ENCODE measurements at places on chromosomes 3 and 15.
A peak's percentile ranks its signal among the peaks of the same experiment; 100 is the strongest.

GRCh38 chr3:28756056-28756455, 407.4 kb upstream of the AZI2 start:
- DNase-seq = no peak

GRCh38 chr3:31172336-31172735, 277.9 kb upstream of the GADL1 start:
- DNase-seq = no peak

GRCh38 chr3:103210583-103210982, 775.8 kb downstream of the ZPLD1 start:
- no peak for DNase-seq

- peak; percentile 39 for DNase-seq
Measured at GRCh38 chr3:14440531-14441239, 38.3 kb downstream of the SLC6A6 start.

- DNase-seq = no peak
Measured at GRCh38 chr3:74023395-74023794, 398.7 kb upstream of the PDZRN3 start.

DNA sequence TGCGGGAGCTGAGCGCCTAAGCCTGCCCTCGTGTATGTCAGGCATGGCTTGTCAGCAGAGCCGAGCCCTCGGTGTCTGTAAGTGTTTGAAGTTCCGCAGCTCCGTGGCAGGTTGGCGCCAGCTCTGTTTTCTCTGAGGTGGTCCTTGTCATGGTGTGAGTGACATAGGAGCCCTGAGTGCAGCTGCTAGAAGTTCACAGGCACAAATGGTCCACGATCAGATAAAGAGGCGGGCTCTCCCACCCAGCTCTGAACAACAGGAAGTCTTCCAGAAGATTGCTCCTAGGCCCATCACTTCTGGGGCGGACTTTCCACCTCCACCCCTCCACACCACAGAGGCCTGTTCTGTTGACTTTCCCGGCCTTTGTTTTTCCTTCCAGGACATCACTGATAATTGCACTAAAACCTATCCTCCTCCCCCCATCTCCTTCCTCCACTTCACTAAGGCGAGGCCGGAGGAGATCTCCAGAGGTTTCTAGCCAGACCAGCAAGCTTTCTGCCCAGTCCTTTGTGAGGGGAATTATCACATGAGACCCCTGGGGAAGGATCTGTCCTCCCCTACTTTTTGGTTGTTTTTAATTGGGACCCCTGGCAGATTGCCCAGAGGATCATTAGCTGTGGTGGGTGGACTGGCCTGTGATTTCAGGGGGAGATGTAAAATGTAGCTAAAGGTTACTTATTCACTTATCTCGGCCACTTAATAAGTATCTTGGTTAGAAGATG, 19.9 kb downstream of the ITPR1 start:
- no peak for DNase-seq

GRCh38 chr3:161203485-161204098, 17.5 kb upstream of the NMD3 start:
- no peak for DNase-seq

GRCh38 chr15:57785039-57785438, 78.5 kb downstream of the POLR2M start:
- no peak for DNase-seq

GRCh38 chr3:84836961-84837360, 121.8 kb upstream of the CADM2 start:
- DNase-seq = peak; percentile 1

DNA sequence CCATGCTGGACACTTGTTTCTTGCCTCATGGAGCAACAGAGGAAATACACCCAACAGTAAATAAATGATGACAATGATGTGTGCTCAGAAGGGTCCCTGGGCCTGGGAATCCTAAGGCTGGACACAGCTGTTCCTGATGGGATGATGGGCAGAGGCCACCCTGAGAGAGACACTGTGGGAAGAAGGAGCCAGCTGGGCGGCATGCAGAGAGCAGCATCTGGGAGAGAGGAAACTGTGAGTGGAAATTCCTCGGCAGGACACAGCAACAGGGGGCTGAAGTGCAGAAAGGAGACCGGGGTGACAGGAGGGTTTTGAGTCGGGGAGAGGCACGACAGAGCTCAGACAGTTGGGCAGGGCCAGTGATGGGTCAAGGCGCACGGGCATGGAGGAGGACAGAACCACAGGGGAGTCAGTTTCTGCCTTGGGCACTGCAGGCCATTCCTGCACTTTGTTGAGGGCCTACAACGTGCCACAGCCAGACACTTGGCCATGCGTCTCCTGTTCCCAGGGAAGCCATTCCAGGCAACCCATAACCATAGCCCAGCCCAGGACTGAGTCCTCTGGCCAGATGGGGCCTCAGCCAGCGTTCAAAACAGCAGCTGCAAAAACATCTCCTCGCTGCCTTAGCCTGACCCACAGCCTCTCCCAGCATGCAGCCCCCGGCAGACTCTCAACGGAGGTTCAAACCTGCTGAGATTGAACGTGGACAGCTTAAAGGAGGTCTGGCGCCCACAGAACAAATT, 36.7 kb upstream of the SLC6A1 start:
- DNase-seq = no peak

DNA sequence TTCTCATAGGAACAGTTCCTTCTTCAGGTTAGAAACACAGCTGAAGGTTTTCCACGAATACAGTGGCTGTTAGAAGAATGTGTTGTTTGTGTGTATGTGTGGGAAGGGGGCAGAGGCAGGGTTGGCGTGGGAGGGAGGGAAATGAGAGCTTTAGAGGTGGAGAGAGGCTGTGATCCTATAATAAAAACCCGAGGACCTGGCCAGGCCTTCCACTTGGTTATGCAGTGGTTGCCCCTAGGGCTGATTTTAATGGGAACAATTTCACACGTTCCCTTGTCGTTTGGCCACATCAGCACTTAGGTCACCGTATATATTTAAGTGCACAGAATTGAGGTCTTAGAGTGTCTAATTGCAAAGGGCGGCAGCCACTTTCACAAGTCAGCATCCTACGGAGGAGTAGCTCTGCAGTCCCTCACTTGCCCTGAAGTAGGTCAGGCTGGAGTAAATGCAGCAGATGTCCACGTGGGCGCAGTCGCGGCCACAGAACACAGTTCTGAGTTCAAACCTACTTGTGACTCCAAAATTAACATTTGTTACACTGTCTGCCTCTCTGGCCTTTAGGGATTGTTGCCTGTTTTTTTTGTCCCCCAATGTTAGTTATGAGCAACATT, 85.6 kb downstream of the PDCD6IP start:
- DNase-seq = no peak

DNA sequence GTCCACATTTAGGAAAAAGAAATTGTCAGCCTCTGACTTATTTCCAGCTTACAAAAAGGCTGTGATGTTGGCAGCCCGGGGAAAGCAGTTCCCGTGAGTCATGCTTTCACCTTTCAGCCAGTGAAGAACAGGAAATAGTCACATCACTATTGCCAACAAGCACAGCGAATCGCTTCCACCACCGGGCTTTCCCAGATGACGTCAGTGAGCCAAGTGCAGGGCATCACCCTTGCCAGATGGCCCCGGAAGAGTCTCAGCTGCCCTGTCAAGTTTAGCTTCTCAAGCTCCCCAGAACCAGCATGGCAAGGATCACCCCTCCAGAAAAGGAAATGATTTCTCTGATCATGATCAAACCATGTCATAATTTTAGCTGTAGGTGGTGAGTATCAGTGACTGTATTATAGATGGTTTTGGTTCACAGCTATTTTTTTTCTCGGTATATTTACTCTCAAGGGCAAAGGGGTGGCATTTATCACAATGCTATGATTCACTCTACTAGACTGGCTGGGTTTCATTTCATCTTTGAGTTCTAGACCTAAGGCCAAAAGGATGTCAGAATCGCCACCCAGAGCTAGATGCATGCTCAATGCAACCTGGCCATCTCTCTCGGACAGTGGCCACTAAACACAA, 32.9 kb downstream of the B3GNT5 start:
- DNase-seq = peak; percentile 64

DNA sequence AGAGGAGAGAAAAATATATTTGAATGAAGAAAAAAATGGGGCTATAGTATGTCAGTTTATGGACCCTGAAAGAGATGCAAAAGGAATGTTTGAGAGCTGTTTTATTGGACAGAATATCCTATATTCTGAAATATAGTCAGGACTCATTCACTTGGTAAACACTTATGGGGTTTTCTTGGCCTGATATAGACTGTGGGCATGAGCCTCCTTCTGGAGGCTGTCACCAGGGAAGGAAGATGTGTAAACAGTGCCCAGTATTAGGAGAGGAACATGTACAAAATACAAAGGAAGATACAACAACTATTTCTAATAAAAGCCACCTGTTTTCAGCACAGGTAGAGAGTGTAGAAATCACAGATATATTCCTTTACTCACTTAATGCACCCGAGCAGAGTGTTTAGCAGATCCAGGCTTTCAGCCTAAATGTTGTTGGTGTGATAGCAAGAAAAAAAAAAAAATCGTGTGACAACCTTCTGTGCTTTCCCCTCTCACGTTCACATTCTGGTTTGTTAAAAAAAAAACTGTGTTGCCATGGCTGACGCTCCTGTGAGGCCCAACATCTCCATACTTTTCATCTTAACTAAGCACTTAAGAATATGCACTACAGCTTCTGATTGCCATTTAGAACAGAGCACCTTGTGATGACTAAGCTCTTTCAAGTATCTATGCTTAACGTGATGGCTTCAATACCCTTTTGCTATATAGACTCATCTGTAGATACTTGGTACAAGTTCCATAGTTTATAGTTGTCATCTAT, 134.1 kb downstream of the MBNL1 start:
- no peak for DNase-seq

- no peak for DNase-seq
Measured at GRCh38 chr3:155407971-155408370, 114.5 kb upstream of the STRIT1 start.

DNA sequence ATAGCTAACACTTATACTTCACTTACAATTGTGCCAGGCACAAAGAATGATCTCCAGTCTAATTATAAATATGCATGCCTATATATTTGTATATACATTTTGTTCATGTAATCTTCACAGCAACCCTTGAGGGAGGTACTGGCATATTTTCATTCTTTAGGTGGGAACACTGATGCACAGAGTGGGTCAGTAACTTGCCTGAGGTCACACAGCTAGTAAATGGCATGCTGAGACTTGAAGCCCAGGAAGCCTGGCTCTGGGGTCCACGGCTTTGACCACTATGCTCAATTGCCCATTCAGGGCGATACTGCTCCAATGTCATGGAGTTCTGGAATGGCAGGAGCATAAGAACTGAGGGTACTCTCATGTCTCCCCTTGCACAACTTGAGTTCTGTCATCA, 139.8 kb downstream of the SHQ1 start:
- DNase-seq = no peak

Data from NCI-H1694 treated with DMSO at 0.1 percent for 48 hours (cell line).